Vagina (tissue), 2 donors: ENCODE measurements at places on chromosomes 13 and 19.
A peak's percentile ranks its signal among the peaks of the same experiment; 100 is the strongest.

GRCh38 chr19:3987619-3988371 is 2.5 kb upstream of the EEF2 start:
- no peak for DNase-seq

- no peak for DNase-seq
These were observed 4.1 kb downstream of the CRYL1 start for GRCh38 chr13:20521364-20522115.

DNA sequence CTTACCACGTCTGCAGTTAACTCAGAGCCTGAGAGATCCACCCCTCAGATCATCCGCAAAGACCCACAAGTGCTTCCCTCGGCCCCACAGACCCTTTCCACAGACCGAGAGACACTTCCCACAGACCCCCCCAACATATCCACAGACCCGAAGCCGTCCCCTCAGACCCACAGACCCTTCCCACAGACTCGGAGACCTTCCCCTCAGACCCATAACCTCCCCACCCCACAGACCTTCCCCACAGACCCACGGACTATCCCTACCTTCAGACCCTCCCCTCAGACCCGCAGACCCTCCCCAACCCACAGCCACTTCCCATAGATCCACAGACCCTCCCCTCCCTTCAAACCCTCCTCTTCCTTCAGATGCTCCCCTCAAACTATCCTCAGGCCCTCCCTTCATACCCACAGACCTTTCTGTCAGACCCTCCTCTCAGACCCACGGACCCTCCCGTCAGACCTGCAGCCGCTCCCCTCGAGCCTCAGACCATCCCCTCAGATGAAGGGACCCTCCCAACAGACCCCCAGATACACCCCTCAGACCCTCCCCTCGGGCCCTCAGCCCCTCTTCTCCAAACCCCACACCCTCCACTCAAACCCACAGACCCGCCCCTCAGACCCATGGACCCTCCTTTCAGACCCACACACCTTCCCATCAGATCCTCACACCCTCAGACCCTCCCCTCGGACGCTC is 20.1 kb upstream of the TFDP1 start:
- DNase-seq = peak; percentile 40

GRCh38 chr19:57052081-57052480 is 67.7 kb upstream of the USP29 start:
- DNase-seq = no peak

DNA sequence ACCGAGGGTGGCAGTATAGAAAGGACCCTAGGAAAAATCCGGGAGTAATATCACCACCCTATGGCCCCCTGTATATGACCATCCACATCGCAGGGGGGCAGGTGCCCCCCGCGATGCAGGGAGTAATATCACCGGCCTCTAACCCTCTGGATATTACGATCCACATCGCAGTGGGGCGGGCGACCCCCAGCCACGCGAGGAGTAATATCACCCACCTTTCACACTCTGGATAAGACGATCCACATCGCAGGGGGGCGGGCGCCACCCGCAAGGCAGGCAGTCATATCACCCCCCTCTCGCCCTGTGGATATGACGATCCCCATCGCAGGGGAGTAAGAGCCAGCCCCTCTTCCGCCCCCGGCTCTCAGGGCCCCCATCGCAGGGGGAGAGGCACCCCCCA is 76.7 kb upstream of the RUBCNL start:
- no peak for DNase-seq
